ENCODE measurements at places on chromosomes 7 and 10.

- no peak for DNase-seq
These were observed 654.0 kb downstream of the SDK1 start for GRCh38 chr7:3955026-3955425.

DNA sequence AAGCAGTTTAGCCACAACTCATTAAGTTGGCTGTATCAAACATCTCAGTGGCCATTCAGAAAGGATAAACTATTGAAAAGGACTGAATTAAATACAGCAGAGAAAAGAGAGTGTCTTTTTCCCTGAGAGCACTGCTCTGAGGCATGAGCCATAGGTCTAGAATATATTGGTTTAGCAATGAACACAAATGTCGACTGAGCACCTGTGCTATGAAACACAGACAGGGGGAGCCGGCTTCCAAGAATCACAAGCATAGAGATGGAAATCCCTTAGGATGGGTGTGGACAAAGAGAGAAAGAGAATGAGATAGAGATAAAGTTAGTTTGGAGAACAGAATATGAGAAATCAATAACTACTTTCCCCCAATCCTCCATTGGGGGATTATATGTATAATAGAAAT lies 54.8 kb downstream of the DGKI start:
- DNase-seq: no peak

GRCh38 chr7:99129536-99129935 lies 14.4 kb downstream of the SMURF1 start:
- DNase-seq: no peak

DNA sequence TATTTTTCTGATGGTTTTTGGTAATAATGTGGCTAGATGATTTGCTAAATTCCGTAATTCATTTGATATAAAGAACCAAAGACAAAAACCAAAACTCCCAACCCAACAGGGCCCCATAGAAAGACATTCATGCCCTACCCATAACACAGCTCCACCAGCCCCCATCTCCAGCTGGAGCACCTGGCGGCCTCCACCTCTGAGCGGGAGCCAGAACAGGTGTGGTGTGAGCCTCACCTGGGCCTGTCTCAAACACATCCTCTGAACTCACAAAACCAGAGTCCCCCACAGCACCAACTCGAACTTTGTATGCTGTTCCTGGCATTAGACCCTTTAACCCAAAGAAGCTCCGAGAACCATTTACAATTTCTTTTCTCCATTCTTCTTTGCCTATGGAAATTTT lies 36.5 kb upstream of the LAMB4 start:
- no peak for DNase-seq

DNA sequence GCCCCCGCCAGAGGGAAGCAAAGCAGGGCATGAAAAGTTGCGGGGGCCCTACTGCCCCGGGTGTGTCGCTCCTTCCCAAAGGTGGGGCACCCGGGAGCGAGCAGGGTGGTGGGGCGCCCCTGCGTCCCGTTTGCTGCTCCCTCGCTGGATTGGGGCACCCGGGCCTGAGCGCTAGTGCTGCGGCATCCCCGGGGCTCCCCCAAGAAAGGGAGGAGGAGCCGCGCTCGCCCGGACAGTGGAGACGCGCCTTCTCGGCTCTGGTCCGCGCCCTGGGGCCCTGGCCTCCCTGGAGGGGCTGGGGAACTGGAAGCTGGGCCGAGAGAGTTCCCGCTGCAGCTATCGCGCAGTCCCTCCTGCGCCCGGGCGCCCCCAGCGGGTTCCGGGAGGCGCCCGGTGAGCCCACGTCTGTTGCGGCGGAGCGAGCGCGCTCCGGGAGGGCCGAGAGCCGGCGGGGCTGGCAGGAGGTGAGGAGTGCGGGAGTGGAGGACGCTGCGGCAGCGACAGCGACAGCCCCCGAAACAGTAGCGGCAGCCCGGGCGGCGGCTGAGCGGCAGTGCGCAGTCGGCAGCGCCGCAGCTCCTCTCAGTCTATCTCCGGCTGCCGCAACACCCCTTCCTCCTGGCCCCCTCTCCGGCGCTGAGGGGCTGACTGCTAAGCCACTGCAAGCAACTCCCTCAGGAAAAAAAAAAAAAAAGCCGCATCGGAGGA lies 504 bp upstream of the BMPER start:
- DNase-seq: peak; percentile 55

DNA sequence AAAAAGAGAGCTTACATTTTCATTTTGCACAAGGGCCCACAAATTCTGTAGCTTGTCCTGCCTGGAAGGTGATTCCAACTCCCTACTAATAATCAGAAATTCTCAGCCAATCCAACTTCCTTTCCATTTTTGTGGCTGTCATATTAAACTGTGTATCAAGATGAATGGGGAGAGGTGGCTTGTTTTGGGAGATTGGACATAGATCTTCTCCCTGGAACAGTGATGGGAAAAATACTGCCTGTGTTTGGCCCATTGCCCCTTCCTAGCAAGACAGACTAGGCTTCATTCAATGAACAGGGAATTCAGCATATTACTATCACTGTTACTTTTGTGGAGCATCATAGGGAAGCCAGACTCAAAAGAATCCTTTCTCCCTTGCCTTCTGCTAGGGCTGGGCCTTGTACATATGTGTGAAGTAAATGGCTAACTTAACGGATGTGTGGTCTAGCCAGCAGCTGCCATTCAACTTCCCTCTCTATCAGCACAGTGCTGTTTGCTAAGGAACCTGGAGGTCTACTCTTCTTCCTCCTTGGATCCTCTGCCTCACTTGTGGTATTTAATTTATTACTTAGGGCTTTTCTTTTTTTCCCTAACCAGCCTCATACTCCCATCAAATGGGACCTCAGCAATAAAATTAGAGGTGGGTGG lies 326.0 kb downstream of the BICC1 start:
- no peak for DNase-seq

DNA sequence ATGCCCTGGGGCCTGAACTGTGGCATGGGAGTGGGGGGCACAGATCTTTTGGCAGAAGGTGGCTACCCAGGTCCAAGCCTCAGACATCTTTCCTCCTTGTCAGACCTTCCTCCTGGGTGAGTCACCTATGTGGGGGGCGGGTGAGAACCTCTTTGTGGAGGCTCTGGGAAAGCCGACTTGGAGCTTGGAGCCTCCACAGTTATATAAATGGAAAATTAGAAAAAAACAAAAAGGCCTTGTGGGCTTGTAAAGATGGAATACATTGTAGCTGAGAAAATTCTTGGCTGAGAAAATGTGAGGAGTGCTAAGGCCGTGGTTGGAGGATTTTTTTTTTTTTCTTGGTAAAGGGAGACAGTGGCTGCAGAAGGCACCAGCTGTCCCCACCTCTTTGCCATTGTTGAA lies 292.5 kb downstream of the CCDC3 start:
- no peak for DNase-seq

DNA sequence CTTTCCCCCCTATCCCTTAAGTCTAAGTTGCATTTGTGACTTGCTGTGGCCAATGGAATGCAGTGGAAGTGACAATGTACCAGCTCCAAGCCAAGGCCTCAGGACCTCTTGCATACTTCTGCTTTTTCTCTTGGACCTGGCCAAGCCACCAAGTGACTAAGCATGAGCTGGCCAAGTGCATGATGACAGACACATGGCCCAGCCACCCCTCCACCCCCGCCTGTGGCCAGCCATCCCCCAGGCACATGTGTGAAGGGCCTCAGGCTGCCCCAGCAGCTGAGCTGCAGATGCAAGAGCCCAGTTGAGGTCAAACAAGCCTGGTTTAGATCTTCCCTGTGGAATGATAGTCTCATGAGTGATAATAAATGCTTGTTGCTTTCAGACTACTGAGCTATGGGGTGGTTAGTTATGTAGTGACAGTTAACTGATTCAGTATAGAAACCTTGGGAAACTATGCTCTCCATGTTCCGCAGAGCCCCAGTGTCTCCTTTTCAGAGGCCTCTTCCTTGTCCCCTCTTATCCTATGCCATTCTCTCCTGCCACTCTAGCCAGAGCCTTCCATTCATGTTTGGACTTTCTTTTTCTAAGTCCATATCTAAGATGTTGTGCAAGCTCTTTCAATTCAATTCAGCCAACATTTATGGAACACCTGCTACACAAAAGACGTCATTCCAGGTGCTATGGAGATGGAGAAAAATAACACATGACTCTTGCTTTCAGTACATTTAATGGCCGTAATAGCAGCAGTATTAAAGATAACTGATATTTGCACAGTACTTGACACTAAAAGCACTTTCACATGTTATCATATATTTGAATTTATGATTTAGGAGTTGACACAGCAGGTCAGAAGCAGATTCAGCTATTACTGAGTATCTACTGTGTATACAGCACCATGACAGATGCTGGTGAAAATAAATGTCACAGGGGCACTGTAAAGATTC lies 55.5 kb upstream of the LOXL4 start:
- DNase-seq: no peak
